Motor neuron (in vitro differentiated cells): ENCODE measurements at places on chromosomes 11 and 22.

DNA sequence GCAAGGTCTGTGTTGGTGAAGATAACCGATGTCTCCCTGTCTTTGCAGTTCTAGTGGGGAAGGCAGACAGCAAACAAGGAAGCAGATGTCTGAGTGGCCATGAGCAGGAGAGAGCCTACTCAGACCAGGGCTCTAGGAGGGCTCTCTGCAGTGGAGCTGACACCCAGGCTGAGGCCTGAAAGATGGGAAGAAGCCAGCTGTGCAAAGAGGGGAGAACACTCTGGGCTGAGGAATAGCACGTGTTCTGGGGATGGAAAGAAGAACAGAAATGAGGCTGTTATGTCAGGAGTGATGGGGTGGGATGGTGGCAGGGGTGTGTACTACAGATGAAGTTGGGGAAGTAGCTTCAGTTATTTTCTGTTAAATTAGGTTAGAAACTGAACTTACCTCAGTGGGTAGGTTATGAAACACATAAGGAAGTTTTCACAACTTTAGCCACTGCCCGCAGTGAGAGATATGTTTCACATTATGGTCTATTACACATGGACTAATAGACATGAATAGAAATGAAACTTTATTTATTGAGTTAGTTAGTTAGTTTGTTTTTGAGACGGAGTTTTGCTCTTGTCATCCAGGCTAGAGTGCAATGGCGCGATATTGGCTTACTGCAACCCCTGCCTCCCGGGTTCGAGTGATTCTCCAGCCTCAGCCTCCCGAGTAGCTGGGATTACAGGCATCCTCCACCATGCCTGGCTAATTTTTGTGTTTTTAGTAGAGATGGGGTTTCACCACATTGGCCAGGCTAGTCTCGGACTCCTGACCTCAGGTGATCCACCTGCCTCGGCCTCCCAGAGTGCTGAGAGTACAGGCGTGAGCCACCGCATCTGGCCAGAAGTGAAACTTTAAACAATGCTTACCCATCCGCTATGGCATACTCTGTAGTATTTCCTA is 7.8 kb downstream of the DCPS start:
- ATAC-seq, result no peak

DNA sequence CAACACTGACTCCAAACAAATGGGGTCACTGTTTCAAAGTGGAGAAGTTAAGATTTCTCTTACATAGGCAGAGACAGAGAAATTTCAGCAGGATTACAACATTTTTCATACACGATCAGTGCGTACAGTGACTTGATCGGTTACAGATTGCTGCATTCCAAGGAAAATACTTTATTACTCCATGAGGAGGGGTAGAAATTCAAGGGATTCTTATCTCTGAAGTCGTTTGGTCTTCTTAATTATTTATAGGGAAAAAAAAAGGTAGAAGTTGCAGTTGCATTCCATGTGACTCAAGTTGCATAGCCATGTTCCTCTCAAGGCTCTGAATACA is 10.7 kb upstream of the SMIM38 start:
- ATAC-seq, result no peak

GRCh38 chr11:134756811-134757540 is 344.9 kb upstream of the B3GAT1 start:
- no peak for ATAC-seq

- no peak for ATAC-seq
These were observed 1.5 kb downstream of the FHIP1B start for GRCh38 chr11:6232899-6233298.

DNA sequence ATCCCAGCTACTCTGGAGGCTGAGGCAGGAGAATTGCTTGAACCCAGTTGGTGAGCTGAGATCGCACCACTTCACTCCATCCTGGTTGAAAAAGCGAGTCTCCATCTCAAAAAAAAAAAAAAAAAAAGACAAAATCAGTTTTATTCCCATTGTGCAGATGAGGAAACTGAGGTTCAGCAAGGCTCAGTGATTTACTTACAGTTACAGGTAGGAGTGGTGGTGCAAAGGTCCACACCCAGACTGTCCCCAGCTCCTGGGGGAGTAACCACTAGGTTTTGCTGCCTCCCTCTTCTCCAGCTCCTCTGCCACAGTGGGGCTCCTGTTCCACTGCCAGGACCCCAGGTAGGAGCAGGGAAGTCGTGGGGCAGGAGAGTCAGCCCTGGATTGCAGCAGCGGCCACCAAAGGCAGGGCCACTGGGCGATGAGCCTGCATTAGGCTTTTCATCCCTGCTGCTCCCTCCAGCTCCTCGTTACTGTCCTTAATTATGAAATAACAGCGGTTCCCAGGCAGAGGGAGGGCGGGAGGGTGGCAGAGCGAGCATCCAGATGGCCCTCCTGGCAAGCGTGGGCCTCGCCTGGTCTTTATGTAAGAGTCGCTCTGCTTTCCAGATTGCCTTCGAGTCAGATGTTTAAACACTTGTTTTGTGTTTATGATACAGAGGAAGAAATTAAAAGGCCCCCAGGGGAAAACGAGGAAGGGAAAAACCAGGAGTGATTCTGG is 15.5 kb upstream of the RASD2 start:
- no peak for ATAC-seq

DNA sequence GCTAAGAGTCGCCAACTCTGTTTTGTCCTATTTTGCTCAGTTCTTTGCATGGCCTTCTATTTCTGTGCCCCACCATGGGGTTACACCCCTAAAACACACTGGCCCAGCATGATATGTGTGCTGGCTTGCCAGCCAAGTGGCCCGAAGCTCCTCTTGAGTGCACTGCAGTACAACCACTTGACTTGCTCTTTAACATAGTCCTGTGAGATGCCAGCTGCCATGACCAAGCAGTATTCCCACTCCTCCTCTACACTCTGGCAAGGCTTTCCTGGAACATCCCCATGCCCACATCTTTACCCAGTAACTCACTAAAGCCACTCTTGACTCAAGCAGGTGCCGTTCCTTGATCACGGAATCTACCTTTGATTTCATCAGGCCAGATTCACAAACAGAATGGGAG is 102.9 kb upstream of the GAL start:
- ATAC-seq, result no peak

GRCh38 chr11:9643751-9644150 is 20.1 kb upstream of the SWAP70 start:
- ATAC-seq, result no peak

- no peak for ATAC-seq
These were observed 10.5 kb downstream of the PTDSS2 start for GRCh38 chr11:460331-461199.

DNA sequence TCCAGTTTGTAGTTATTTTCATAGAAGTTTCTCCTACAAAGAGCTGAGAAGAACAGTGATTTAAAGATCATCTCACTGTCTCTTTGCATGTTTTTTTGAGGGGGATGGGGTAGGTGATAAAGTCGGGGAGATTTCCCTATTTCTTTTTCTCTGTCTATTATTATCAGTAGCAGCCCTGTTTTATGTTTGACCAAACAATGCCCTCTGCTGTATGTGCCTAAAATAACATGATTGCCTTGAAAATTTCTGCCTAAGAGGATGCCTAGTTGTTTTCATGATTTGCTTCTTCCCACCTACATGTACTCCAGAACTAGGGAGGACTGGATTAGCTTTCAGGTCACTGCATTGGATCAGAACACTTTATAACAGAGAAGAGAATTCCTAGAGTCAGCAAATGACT is 1330.2 kb downstream of the LRRC4C start:
- ATAC-seq, result no peak

GRCh38 chr11:6633422-6634408 is 14.5 kb upstream of the TPP1 start:
- ATAC-seq, result no peak

DNA sequence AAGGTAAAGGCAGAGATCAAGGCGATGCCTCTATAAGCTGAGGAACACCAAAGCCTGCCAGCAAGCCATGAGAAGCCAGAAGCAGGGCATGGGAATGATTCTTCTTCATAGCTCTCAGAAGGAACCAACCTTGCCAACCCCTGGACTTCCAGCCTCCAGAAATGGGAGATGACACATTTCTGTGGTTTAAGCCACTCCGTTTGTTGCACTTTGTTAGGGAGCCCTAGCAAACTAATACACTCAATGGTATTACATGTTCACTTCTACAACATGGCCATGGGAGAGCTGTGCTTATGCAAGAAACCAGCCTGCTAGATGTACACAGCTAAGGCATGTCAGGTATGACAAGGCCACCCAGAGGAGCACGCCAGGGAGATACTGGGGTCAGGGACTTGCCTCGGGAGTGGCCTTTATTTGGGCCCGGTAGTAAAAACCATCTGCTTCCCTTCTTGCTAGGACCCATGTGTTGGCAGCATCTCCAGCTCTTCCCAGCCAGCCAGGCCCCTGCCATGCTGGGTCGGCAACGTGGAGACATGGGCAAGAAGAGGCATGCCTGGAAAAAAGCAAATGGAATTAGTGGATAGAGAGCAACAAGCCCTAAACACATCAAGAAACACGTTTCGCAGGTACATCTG is 3.6 kb downstream of the C11orf16 start:
- ATAC-seq, result no peak

DNA sequence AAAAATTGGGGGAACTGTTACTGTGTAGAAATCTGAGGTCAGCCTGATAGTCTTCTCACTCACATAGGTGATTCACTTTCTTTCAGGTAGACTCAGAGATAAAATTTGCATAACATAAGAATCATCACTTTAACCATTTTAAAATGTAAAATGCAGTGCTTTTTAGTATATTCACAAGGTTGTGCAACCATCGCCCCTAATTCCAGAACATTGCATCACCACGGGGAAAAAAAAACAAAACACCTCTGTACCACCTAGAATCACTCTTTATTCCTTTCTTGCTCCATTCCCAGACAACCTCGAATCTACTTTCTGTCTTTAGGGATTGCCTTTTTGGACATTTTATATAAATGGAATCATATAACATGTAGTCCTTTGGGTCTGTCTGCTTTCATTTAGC is 20.9 kb downstream of the CHEK1 start:
- no peak for ATAC-seq

DNA sequence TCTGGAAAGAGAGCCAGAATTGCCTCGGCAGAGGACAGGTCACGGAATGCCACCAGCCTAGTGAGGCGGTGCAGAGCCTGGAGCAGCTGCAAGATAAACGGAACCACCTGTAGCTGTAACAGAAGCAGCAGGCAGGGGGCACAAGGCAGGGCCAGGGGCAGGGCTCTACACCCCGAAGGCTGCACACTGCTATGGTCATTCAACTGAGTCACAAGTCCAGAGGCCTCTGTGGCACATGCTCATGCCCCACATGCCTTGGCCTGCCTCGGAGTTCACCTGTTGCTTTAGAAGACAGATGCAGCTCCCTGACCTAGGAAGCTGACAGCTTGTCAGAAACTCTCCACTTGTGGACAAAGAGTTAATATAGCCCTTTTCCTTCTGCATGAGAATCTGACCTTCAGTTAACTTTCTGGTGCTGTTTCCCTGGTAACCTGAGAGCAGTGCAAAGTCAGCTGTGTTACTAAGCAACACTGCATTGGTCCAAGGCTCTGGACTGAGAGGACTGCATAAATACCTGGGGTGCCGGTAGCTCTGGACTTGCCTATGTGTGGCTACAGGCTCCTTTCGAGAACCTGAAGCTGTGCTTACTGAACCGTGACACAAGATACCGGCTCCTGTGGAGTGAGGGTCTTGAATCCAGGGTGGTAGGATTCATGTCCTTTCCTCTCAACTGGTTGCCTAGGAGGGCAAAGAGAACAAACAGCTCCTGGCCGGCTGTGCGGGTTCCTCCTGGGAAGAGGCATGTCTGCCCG is 10.5 kb downstream of the COMMD9 start:
- peak; percentile 23 for ATAC-seq

DNA sequence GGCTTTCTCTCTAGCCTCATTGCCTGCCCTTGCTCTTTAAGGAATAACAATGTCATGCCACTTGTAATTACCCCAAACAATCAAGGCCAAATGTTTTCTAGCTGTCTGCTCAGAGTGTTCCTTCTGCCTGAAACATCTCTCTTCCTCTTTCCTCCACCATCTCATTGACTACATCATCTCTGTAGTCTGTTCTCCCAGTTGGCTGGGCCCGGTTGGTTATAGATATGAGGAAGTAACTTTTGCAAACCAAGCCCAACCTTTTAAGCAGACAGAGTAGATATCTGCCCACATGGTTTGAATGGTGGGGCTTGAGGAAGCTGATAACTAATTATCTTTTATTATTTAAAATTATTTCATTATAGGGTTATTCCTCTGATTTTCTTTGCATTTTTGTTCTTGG is 104.5 kb downstream of the NTM start:
- ATAC-seq, result no peak

GRCh38 chr22:25461301-25461700 is 103.2 kb upstream of the GRK3 start:
- ATAC-seq, result no peak

DNA sequence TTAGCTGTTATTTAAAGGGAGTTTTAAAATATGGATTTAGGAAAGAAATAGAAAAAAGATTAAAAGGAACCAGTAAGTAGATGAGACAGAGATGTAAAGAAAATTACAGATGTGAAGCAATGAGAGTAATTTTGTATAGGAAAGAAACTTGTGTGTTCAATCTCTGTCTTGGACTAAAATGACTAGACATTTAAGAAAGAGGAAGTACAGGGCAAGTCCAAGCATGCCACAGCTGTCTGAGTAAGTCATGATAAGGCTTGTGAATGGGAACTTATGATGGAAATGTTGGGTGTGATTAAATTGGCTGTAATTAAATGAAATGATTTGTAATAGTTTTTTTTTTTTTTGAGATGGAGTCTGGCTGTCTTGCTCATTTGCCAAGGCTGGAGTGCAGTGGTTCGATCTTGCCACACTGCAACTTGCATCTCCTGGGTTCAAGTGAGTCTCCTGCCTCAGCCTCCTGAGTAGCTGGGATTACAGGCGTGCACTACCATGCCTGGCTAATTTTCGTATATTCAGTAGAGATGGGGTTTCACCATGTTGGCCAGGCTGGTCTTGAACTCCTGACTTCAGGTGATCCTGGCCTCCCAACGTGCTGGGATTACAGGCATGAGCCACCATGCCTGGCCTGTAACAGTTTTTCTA is 5.9 kb upstream of the ACY3 start:
- ATAC-seq, result peak; percentile 72

GRCh38 chr11:115803073-115803740 is 299.0 kb upstream of the CADM1 start:
- ATAC-seq, result peak; percentile 65

GRCh38 chr22:44001521-44001920 is 22.6 kb upstream of the PARVB start:
- no peak for ATAC-seq

GRCh38 chr22:44179196-44179988 is 1.3 kb upstream of the PARVG start:
- ATAC-seq, result no peak

DNA sequence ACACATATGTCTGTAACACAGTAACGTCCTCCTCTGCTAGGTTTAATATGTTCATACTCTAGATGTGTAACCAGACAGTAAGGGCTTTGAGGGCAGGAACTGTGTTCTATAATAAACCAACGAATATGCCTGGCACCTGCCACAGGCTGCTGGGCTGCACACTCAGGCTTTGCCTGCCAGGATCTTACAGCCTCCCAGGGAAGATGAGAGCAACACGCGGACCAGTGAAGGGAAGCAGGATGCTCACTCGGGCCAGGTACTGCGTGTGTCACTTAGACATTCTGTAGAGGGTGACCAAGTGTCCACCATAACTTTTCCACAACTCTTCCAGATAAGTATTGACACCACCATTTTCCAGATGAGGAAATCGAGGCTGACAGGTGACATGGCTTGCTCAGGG is 21.7 kb upstream of the BAIAP2L2 start:
- no peak for ATAC-seq
